Mesenchymal stem cell (in vitro differentiated cells and primary cell): ENCODE measurements at places on chromosomes 2 and 18.

DNA sequence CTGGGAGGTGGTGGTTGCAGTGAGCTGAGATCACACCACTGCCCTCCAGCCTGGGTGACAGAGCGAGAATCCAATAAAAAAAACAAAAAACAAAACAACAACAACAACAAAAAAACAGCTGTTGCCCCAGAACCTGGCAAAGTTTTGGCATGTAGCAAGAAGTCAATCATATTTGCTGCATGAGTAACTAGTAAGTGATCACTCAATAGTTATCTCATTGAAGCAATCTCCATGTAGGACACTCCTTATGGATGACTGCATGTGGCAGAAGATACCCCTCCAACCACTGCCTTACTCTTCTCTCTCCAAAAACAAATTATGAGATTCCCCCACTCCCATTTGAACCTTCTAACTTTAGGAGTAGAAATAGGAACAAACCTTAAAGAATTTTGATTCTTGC, 113.7 kb downstream of the TTC27 start:
- H3K36me3 ChIP-seq: peaks cover 2% of the 10 kb centered on the region
- H3K4me1 ChIP-seq: peaks cover 1% of the 10 kb centered on the region
- DNase-seq: no peak
- no peak overlapping the region for H3K27ac ChIP-seq

DNA sequence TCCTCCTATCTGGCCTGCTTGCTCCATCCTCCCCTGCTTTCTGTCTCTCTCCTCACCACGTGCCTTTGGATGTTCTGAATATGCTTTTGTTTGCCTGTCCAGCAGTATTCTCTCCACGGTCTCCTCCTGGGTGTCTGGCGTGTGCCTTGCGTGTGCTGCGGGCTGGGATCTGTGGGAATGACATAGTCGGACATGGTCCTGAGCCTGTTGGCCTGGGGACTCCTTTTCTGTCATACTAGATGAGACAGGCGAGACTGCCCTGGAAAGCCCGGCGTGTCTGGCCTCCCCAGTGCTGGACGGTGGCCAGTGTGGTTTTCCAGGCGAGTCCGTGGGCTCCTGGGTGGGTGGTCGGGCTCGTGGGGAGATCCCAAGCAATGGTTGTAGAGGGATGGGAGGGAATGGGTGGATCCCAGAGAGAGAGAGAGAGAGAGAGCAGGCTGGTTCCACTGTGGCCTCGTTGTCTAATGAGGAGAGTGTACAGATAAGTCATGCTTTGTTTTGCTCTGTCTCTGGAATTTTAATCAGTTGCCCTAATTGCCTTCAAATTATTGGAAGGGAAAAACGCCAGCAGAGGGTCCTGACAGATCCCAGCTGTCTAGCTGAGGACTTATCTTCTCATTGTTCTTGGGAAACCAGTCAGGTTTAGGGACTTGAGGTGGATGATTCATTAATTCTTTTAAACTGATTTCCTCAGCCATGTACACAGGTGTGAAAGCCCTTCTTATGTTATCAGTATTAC, 58.3 kb downstream of the HPCAL1 start:
- H3K4me1 ChIP-seq: peaks cover 18% of the 10 kb centered on the region
- H3K27ac ChIP-seq: no peak overlapping the region
- no peaks in the 10 kb centered on the region for H3K27me3 ChIP-seq
- no peak for DNase-seq
- peaks cover 7% of the 10 kb centered on the region for H3K36me3 ChIP-seq
- H3K4me3 ChIP-seq: no peak overlapping the region

DNA sequence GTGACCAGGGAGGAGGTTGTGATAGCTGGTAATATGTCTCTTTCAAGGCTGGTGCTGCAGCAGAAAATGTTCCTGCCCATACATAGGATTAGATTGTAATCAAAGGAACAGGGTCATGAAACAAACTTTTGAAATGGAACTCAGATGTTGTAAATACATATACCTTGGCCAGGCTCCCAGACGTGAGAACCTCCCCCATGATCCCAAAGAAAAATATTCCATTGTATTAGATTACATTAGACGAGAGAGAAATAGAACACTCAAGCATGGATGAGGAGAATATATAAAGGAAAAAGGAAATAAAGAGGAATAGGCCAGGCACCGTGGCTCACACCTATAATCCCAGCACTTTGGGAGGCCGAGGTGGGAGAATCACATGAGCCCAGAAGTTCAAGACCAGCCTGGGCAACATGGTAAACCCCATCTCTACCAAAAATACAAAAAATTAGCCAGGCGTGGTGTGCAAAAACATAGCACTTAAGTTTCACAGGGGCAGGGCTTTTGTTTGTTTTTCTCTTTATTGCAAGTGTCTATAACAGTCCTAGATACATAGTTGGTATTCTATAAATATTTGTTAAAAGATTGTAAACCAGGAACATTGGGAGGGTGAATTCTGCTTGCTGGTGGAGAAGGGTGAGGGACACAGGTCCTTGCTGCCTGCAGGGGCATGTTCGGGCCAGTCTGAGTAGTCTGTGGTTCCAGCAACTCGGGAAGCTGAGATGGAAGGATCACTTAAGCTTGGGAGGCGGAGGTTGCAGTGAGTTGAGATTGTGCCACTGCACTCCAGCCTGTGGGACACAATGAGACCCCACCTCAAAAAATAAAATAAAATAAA, 52.8 kb downstream of the RPL37A start:
- H3K36me3 ChIP-seq: no peaks in the 10 kb centered on the region
- H3K4me3 ChIP-seq: no peak overlapping the region
- no peaks in the 10 kb centered on the region for H3K27me3 ChIP-seq

- H3K27me3 ChIP-seq: no peaks in the 10 kb centered on the region
- H3K27ac ChIP-seq: no peak overlapping the region
- H3K4me1 ChIP-seq: peaks cover 18% of the 10 kb centered on the region
- no peak for DNase-seq
- H3K4me3 ChIP-seq: no peak overlapping the region
Observed at GRCh38 chr2:46146866-46147502, 150.2 kb upstream of the EPAS1 start.

DNA sequence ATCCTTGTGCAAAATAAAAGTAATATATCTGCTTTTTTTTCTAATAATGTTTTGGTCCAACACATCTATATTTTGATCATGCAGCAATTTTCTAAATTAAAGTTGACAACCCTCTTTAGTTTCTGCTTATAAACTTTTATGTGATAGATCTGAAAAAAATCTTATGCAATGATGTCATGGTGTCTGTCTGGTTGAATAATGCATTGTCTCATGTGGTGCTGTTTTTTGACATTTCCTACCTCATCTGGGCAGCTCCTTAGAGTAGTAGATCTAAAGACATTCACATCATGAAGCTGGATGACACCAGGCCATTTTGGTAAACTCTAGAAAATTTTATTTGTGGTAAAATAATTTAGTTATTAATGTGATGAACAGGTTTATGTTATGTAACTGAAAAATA, 106.8 kb upstream of the FN1 start:
- no peaks in the 10 kb centered on the region for H3K4me1 ChIP-seq
- DNase-seq: no peak
- H3K36me3 ChIP-seq: no peaks in the 10 kb centered on the region
- H3K27me3 ChIP-seq: no peaks in the 10 kb centered on the region
- H3K27ac ChIP-seq: no peak overlapping the region
- H3K4me3 ChIP-seq: no peak overlapping the region

DNA sequence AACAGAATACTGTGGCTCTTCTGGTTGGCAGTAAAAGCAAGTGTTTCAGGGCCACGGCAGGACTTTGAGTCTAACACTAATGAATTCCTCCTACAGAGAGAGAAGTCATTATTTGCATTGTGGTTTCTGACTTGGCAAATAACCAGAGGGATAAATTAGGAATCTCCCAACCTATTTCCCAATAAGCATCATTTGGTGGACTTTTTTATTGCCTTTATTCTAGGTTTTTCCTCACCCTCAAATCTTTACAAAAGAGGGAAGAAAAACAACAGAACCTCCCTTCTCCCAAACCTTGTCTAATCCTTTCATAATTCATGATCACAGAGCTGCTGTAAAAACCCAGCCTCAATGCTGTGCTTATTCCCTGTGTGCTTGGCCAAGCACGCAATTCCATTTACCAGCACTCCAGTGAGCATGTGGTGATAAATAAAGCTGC, 179.7 kb downstream of the AGPS start:
- no peak for DNase-seq
- no peak overlapping the region for H3K4me3 ChIP-seq
- H3K27ac ChIP-seq: no peak overlapping the region
- H3K4me1 ChIP-seq: peaks cover 1% of the 10 kb centered on the region
- no peaks in the 10 kb centered on the region for H3K36me3 ChIP-seq
- no peaks in the 10 kb centered on the region for H3K27me3 ChIP-seq

DNA sequence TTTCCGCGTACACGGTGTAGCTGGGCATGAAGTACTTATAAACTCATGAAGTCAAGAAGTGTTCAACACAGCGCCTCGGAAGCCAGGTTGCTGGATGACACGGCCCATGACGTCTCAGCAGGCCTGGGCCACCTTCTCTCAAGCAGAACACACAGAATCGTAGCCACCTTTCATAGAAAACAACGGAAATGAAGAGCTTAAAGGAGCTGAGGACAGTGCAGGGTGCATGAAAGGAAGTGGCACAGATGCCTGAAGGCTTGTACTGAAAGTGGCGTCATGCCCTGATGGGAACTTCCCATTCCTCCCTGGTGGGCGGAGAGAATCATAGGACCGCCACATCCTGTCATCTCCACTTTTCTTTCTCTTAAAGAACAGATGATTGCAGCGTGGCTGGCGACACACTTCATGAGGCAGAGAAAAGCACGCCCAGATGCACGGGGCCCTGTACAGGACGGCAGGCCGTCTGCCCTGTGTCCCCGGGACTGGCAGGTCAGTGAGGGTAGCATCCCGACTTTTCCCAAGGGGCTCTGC, 31.1 kb downstream of the HDAC4 start:
- H3K4me1 ChIP-seq: peaks cover 9% of the 10 kb centered on the region
- H3K4me3 ChIP-seq: no peak overlapping the region
- H3K36me3 ChIP-seq: peaks cover 37% of the 10 kb centered on the region
- no peak overlapping the region for H3K27ac ChIP-seq

DNA sequence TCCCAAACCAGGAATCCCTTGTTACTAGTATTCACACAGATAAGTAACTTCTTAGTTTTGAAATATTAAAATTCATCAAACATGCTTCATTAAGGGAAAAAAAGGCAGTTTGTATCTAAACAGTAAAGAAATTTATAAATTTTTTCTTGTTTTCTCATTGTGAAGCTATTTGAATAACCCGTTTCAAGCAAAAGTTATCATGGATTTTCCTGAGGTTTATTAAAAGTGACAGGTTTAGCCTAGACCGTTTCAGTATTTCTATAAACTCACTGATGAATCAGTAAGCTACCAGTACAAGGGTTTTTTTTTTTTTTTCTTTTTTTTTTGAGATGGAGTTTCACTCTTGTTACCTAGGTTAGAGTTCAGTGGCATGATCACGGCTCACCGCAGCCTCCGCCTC, 20.0 kb downstream of the ZNF532 start:
- DNase-seq: no peak
- H3K4me1 ChIP-seq: peaks cover 9% of the 10 kb centered on the region
- no peak overlapping the region for H3K4me3 ChIP-seq
- no peaks in the 10 kb centered on the region for H3K27me3 ChIP-seq
- no peak overlapping the region for H3K27ac ChIP-seq
- H3K36me3 ChIP-seq: peaks cover 18% of the 10 kb centered on the region
